A549 (cell line): ENCODE measurements at places on chromosomes 3 and 15.
A peak's percentile ranks its signal among the peaks of the same experiment; 100 is the strongest.

DNA sequence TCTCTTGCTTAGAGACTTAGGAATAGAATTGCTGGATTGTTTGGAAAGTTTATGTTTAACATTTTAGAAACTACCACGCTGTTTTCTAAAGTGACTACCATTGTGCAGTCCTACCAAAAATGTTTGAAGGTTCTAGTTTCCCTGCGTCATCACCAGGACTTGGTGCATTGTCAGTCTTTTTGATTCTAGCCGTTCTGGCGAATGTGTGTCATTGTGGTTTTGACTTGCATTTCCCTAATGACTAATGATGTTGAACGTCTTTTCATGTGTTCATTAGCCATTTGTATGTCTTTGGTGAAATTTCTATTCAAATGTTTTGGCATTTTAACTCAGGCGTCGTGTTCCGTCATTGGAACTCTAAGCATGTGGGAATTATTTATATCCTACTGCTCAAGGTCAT lies 58.0 kb downstream of the CHD2 start:
- no peak for DNase-seq

- no peak for DNase-seq
Observed at GRCh38 chr3:163538387-163538786, 1539.9 kb downstream of the SI start.

DNA sequence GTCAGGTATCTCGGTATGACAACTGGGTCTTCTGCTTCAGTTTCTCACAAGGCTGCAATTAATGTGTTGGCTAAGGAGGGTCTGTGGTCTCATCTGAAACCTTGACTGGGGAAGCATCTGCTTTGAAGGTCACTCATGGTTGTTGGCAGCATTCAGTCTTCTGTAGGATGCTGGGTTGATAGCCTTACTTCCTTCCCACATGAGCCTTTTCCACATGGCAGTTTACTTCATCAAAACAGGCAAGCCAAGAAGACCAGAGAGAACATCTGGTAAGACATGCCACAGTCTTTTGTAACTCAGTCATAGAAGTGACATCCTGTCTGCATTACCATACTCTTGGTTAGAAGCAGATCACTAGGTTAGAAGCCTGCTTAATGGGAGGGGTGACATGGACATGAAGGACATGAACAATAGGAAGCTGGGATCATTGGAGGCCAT lies 49.5 kb downstream of the CMC1 start:
- no peak for DNase-seq

- DNase-seq: no peak
Observed at GRCh38 chr3:69252631-69253030, 130.2 kb upstream of the LMOD3 start.

DNA sequence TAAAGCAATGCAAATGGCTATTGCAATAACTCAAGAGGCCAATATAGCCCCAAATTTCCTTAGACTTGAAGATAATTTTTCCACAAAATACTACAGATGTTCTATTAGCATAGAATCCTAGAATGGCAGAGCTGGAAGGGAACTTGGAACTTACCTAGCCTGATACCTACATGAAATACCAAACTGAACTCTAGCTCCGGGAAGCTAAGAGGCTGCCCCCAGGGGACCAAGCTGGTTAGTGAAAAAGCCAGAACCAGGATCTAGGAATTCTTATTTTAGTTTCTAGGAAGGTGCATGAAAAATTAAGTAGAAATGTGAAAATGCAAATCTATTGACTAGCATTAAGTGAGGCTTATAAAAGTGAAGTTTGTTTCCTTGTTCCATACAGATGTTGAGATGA lies 256.0 kb upstream of the CBLB start:
- no peak for DNase-seq

GRCh38 chr3:189941679-189942078 lies 179.0 kb downstream of the P3H2 start:
- peak; percentile 87 for DNase-seq

GRCh38 chr3:77915336-77915735 lies 875.4 kb downstream of the ROBO2 start:
- no peak for DNase-seq

DNA sequence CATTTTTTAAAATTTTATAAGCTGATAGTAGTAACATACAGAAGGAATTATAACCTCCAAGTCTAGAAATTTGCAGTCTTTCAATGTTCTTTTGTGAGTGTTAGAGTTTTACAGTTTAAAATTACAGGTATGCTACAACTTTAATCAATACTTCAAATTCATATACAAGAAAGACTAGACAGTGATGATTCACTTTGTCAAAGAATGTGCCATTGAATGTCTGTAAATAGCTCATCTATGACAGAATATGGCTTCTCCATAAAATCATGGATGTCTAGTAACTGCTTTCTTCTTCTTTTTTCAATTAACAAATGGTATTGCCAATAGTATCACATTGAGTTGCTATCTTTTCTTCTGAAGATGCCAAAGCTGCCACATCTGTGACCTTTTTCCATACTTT lies 4.1 kb upstream of the TSC22D2 start:
- no peak for DNase-seq

DNA sequence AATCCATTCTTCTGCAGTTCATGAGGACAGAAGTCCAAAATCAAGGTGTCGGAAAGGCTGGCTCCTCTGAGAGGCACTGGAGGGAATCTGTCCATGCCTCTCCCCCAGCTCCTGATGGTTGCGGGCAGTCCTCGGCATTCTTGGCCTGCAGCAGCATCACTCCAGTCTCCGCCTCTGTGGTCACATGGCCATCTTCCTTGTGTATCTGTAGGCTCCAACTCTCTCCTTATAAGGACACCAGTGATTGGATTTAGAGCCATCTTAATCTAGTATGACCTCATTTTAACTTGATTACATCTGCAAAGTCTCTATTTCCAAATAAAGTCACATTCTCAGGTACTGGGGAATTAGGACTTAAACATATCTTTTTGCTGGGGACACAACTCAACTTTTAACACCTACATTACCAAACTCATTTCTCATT lies 56.0 kb upstream of the FLNB start:
- DNase-seq: peak; percentile 87

GRCh38 chr15:45743426-45744235 lies 108.8 kb downstream of the SQOR start:
- no peak for DNase-seq

- no peak for DNase-seq
Observed at GRCh38 chr3:189101594-189101993, 70.2 kb upstream of the TPRG1 start.

DNA sequence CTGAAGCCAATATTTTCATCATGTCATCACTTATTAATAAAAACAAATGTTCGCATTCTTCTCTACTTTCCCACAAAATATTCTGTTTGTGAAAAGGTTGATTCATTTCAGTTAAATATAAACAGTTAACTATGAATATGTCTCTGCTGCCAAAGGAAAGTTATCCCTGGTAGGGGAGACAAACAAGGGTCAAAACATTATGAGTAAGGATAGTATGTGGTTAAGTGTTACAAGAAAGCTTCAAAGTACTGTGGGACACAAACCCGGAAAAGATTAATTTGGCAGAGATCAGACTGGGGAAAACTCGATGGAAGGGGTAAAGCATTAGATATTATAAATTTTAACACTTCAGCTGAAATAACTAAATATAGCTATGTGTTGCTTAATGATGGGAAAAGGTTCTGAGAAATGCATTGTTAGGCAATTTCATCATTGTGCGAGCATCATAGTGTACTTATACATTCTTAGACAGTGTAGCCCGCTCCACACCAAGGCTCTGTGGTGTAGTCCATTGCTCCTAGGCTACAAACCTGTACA lies 436.5 kb upstream of the TBL1XR1 start:
- DNase-seq: no peak

DNA sequence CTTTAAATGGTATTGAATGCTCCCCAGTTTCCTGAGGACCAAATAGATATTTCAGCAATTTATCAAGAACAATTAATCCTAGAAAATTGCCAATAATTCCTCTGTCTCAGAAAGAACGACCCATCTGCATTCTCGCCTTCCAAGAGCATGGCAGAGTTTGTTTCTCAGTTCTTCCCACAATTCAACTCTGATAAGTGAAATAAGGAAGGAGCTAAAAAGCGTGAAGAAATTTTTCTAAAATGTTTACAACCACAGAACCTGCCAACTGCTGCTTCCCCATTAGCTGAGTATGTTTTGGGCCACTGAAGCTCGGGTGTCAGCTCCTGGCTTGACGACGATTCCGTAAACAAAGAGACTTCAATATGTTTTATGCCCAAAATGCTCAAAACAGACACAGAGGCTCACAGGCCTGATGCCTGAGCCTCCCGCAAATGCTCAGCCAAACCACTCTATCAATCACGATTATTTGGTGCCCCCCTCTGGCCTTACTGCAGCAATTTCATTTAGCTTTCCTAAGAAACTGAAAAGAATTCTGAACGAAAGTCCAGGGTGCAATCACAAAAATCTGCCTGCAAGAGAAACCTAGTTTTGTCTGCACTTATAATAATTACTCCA lies 259.2 kb upstream of the CCDC54 start:
- DNase-seq: peak; percentile 54

GRCh38 chr3:53545310-53545995 lies 51.0 kb downstream of the CACNA1D start:
- no peak for DNase-seq

- no peak for DNase-seq
Observed at GRCh38 chr3:148269816-148270215, 427.9 kb upstream of the AGTR1 start.

GRCh38 chr3:72041076-72041475 lies 256.1 kb upstream of the PROK2 start:
- no peak for DNase-seq

GRCh38 chr15:80957556-80957955 lies 32.1 kb downstream of the MESD start:
- no peak for DNase-seq

DNA sequence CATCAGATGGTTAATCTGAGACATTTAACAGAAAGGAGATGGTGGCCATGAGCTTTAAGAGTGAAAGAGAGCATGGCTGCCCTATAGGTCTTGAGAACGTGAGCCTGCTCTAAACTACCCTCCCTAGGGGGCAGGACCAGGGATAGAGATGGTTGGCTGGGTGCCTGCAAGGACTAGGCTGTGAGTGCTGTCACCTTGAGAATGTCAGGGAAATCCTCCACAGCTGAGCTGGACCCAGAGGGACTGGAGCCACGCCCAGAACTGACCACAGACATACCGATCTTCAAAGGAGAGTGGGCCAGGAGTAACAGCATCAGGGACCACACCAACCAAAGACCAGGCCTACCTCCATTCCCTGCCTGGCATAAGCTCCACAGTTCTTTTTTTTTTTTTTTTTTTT lies 53.6 kb upstream of the UBE2E1 start:
- no peak for DNase-seq

- DNase-seq: no peak
Observed at GRCh38 chr3:12289524-12289923, 654 bp downstream of the PPARG start.

DNA sequence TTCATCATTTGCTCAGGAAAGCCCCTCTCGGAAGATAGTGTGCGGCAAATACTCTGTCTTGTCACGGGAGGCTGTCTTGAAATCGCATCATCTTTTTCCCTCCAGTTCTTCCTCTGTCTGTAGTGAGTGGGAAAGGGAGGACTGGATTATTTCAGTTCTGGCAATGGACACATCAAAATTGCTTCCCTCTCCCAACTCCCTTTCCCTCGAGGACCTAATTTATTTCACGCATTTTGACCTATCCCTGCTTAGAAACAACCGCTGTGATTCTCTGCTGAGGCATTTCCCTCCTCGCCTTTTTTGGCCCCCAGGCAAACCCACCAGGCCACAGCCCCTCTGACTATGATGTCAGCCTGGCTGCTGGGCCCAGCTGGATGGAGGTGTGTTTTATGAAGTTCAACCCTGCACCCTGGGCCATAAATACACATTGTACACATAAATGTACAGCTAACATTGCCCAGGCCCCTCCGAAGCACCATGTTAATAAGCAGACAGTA lies 138.7 kb upstream of the LRTM1 start:
- DNase-seq: no peak

DNA sequence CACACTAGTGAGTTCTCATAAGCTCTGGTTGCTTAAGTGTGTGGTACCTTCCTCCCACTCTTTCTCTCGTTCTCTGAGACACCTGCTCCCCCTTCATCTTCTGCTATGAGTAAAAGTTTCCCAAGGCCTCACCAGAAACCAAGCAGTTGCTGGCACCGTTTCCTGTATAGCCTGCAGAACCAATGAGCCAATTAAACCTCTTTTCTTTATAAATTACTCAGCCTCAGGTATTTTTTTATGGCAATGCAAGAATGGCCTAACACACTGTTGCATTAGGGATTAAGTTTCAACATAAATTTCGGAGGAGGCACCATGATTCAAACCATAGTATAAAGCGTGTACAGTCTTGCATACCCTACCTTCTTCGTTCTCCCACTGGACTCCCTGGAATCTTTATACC lies 252.3 kb upstream of the CHRM5 start:
- DNase-seq: no peak
